ENCODE measurements at places on chromosomes 1 and 21. TPM values are rescaled to one million over a fixed set of nuclear protein-coding genes. Genes with fewer than 3 reads are reported as not detected.

Gene KRTAP27-1
- not detected for total RNA-seq

Gene CNTN2
- not detected for total RNA-seq

Gene SLC22A15
- 3.4 TPM for total RNA-seq

Gene LRRC71
- total RNA-seq, result not detected

Gene FAM89A
- 37.2 TPM for total RNA-seq

Gene SNX7
- total RNA-seq, result 52.0 TPM

Gene ADAMTS4
- 18.6 TPM for total RNA-seq

Gene RIMKLA
- not detected for total RNA-seq

Gene CENPL
- total RNA-seq, result 18.5 TPM

Gene RPL11
- 322 TPM for total RNA-seq

Gene KRTAP12-2
- not detected for total RNA-seq

Gene BCAS2
- 42.6 TPM for total RNA-seq

Gene RHD
- total RNA-seq, result not detected

Gene ADAM30
- total RNA-seq, result not detected
